ENCODE measurements at places on chromosomes 12 and 14.
A peak's percentile ranks its signal among the peaks of the same experiment; 100 is the strongest.

DNA sequence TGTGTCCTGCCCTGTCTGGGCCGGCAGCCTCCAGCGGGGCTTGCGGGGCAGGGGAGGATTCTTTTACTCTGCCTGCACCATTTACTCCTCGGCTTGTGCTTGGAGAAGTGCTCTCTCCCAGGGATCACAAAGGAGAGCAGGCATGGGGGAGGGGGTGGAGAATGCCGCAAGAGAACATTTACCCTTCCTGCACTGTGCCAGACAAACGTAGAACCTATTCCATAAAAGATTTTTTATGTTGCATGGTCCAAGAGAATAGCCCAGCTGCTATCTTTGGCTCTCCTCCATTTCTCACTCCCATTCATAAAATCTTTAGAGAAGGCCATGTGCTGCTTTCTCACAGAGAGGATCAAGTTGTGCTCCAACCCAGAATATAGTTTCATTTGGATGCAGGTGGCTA lies 159.4 kb downstream of the SPTSSA start:
- DNase-seq: no peak

DNA sequence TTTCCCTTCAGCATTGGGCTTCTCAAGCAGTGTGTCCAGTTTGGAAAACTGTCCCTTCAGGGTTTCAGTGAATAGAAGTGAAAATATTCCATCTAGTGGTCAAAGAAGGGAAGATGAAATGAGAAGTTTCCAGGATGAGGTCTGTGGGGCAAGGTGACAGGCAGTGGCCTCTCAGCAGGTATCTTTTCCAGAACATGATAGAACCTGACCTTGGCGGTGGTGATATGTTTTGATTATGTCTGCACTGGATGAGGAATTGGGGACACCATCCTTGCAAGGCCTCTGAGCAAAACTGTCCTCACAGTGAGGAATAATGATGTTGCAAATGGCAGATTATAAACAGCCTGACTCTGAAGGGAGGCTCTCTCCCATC lies 4.7 kb downstream of the GPX2 start:
- no peak for DNase-seq

GRCh38 chr14:81464253-81465002 lies 64.3 kb upstream of the STON2 start:
- DNase-seq: peak; percentile 30

DNA sequence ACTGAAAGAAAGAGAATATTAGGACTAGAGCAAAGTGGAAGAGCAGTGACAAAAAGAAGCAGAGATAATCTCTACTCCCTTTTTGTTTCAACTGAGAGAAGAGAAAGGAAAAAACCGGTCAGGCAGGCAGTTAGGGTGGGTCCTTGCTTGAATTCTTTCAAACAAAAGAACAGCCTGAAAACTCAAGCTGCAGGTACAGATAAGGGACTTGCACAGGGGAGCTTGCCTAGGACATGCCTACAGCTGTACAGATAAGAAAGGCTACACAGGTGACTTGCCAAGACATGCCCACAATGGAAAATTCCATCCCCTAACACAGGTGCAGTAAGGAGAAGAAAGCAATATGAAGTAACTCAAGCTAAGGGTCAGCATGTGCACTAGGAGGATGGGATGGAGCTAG lies 532.2 kb upstream of the MIS18BP1 start:
- no peak for DNase-seq

- no peak for DNase-seq
Observed at GRCh38 chr12:91406920-91407341, 224.3 kb upstream of the DCN start.

DNA sequence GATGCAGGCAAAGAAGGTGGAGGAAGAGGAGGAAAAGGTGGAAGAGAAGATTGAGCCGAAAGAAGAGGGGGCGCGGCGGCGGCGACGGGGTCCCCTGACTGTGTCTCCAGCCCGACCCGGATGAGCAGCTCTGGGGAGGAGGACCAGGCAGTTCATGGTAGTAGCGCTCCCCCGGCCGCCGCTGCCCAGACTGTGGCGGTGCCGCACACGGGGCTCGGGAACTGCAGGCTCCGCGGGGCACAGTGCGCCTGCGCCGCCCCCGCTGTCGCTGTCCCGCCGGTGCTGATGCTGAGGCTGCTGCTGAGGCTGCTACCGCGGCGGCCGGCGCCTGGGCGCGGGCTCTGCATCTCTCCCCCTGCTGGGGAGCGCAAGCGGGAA lies at the start of gene KCNH5:
Gene KCNH5 (minus strand): TSS at position 225 of the 378 bp plus-strand sequence. CDS start 272 bp downstream, outside the sequence.
- DNase-seq: no peak

DNA sequence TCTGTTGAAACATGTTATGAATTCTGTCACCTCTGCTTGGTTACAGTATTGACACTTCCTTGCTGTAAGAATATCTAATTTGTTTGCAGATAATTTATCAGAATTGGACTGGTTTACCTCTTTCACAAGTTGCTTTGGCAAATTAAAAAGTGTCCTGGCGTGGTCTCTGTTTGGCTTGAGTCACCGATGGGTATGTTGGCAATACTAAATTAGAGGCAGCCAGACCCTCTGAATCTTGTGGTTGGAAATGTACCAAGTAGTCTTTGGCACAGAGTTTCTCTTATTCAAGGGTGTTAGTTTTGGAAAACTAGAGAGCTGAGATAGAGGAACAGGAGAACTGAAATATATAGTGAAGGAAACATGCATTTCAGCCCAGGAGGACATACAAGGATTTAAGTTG lies 521.1 kb upstream of the MGAT4C start:
- DNase-seq: no peak

DNA sequence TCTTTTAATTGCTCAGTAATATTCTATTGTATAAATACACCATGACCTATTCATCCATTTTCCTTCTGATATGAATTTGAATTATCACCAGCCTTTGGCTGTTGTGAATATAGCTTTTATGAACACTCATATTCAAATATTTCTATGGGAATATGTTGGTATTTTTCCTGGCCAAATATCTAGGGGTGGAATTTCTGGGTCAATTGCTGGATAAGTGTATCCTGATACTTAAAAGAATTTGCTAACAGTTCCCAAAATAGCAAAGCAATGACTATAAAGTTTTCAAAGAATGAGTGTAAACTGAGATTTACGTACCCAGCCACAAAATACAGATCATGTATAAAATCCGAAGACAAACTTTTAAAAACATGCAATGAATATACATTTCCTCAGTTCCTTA lies 148.7 kb upstream of the CLEC14A start:
- DNase-seq: no peak

- no peak for DNase-seq
Observed at GRCh38 chr14:54651649-54652048, 84.7 kb downstream of the SAMD4A start.

DNA sequence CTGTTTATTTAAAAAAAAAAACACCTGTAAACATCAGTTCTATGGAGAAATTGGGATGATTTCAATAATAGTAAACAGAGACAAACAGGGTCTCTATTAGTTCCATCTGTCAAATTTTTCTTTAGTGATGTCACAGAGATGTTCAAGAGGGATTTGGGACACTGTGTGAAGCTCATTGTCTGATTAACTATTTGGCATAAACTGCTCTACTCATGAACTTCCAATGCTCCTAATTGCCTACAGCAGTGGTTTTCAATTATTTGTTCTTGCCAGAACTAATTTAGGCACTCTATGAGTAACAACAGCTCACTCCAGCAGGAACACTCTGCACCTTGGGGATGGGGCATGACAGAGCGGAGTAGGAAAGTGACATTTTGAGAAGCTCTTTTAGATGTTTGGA lies 250.1 kb upstream of the PRKD1 start:
- DNase-seq: no peak

GRCh38 chr12:51377099-51377984 lies 13.9 kb downstream of the GALNT6 start:
- DNase-seq: no peak

DNA sequence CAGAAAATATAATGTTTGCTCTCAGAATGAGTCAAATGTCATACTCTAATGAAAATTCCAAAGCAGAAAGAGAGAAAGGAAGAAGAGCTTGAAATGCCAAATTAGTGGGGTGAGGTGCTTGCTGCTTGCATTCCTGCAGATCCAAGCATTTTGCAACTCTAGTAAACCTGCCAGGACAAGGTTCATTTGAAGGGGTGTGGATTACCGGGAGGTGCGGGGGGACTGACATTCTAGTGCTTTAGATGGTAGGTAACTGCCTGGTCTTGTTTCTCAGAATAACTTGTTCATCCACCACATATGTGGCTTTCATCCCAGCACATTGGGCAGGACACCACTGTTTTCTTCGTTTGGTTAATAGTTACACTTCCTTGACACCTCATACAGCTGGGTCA lies 144.4 kb downstream of the AKAP6 start:
- DNase-seq: no peak

DNA sequence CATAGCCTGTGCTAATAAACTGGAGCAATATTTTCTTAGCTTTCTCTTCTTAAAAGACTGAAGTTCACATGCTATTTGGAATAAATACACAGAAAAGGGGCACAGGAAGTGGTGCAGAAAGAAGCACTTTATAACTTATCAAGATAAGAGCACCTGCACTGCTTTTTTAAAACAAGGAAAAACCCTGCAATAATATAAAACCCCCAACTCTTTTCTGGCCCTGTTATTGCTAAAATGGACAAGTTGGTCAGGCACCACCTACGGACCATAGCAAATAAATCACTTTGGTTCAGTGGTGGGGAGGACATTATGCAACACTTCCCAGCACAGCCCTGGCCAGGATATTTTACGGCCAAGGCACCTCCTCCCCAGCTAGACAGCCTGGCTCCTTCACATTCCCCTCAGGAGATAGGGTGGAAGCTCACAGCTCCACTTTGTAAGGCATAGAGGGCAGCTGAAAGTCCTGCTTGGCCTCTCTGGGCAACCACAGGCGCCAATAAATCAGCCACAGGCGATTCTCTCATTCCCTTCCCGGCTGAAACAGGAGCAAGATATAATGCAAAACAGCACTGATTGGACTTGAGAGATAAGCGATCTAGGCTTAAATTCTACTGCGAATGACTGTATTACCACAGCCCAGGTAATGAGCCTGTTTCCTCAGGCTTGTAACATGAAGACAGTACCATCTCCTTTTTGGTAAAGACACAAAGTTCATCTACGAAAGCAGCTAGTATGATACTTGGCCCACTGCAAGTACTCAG lies 2.0 kb downstream of the ZBTB25 start:
- DNase-seq: no peak

- no peak for DNase-seq
Observed at GRCh38 chr12:57109207-57110103, 1.7 kb downstream of the STAT6 start.

- no peak for DNase-seq
Observed at GRCh38 chr14:48430805-48431204, 755.4 kb upstream of the MDGA2 start.

DNA sequence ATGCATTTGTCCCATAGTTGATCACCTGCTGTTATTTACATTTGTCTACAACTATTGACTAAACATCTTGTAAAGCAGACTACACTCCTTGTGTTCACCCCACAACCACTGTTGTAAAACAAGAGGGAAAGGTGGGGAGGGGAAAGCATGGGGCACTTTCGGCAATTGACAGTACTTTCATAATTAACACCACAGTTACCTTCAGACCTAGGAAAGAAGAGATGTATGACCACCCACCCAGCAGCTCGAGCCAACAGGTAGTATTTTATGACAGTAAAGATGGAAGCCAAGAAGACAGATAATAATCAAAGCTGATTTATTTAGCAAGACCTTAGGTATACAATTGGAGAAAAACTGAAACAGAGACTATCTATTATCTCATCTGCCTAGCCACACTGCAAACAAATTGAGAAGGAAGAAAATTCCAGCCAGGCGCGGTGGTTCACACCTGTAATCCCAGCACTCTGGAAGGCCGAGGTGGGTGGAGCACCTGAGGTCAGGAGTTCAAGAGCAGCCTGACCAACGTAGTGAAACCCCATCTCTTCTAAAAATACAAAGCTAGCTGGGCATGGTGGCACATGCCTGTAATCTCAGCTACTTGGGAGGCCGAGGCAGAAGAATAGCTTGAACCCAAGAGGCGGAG lies 11.2 kb downstream of the HECTD4 start:
- DNase-seq: no peak

DNA sequence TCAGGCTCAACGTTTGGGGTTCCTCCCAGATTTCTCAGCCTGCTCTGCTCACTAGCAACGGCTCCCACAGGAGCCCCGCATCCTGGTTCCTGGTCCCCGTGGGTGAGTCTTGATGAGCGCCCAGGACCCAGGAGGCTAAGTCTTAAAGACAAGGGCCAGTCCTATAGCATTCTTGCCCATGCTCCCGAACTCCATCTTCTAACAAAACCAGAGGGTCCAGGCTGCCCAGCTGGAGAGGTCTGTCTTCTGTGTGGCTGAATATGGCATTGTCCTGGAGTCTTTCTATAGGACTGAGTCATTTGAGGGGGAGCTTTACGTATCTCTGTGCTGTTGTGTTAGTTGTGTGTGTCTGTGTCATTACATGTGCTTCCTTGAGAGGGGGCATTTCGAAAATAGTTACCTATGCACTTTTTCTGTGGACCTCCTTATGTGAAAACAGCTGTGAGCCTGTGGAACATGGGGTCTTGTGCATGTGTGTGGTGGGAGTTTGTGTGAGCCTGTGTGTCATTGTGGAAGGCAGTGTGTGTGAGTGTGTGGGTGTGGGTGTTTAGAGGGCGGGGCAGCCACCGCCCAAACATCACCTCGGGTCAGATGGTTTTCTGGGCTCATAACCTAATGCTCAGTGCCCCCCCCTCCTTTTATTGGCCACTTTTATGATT lies 9.1 kb upstream of the TBX5 start:
- no peak for DNase-seq

DNA sequence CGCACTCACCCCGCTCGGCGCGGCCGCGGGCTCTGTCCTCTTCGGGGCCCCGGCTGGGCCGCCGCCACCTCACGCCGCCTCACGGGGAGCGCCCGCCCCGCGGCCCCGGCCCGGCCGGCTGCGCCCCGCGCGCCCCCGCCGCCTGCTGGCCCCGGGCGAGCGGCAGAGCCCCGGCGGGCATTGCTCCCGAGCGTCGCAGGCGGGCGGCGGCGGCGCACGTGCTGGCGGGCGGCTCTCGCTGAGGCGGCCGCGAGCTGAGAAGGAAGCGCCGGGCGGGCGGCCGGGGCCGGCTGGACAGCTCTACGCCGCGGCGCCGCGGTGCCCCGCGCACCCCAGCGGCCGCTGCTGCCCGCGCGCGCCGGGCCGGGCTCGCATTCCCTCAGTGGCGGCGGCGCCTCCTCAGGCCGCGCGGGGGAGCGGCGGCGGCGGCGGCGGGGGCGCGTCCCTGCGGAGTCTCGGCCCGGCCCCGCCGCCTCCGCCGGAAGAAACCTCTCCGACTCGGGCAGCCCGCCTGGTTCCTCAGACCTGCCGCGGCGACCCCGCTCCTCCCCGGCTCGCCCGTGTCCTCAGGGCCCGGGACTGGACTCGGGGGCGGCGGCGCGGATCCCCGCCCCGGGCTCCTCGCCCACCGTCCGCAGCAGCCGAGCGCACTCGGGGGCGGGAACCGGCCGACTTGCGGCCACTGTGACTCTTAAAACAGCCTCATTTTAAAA lies at the start of gene PITPNM2:
Gene PITPNM2 (minus strand): TSS at position 347 of the 713 bp plus-strand sequence. CDS start 116,500 bp downstream, outside the sequence.
- peak; percentile 53 for DNase-seq

- no peak for DNase-seq
Observed at GRCh38 chr12:108016022-108016564, 113.0 kb upstream of the WSCD2 start.

- no peak for DNase-seq
Observed at GRCh38 chr14:85528080-85528896, 1.7 kb upstream of the FLRT2 start.

GRCh38 chr12:87870493-87871460 lies 158.4 kb downstream of the C12orf50 start:
- no peak for DNase-seq

All from activated T-cell treated with anti-CD3 and anti-CD28 coated beads for 1 hour (primary cell).